ENCODE measurements at places on chromosomes 12 and 14.

GRCh38 chr12:125280482-125281377 is 215.5 kb downstream of the AACS start:
- no peak for DNase-seq

GRCh38 chr12:17077594-17077993 is 471.6 kb upstream of the LMO3 start:
- no peak for DNase-seq

- no peak for DNase-seq
Observed at GRCh38 chr12:47868552-47869031, 36.2 kb downstream of the VDR start.

DNA sequence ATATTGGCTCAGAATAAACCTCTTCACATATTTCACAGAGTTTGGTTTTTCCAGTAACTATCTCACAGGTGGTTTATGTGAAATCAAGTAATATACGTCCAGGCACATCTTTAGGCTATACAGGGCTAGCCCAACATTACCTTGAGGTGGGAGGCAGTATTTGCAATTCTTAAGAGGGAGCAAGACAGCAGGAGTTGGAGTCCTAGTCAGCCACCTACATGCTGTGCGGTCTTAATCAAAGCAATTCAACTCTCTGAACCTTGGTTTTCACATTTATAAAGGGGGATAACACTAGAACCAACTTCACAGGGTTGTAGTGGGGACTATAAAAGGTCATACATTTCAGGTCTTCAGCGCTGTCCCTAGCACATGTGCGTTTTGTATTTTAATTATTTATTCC is 73.5 kb upstream of the FICD start:
- DNase-seq = no peak

DNA sequence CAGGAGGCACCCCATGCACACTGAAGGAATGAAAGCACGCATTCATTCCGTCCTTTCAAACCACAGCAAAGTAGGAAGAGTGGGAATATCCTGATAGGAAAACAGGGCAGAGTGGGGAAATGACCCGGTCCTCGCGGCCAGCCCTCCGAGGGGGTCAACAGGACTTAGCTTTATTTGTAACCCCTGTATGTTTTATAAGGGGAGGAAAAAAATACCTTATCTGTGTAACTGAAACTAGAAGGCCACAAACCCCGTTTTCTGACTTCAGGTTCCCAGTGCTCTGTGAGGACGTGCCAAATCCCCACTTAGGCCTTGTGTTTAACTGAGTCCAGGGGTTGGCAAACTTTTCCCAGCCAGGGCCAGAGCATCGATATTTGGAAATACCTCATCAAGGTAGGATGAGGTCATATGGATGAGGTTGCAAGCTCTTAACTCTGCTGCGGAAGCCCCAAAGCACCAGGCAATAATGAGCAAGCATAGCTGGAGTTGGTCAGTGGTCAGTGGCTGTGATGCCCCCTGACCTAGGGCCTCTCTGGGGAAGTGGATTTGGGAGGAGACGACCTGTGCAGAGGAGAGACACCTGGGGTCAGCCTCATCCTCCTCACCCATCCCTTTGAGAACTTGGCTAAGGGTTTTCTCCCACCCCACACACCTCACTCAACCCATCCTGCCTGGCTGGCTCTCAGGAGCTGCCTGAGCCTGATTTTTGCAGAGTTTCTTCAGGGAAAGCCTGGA is 58.5 kb downstream of the RBM19 start:
- no peak for DNase-seq

GRCh38 chr14:64053694-64054669 is 201.2 kb downstream of the SYNE2 start:
- no peak for DNase-seq

DNA sequence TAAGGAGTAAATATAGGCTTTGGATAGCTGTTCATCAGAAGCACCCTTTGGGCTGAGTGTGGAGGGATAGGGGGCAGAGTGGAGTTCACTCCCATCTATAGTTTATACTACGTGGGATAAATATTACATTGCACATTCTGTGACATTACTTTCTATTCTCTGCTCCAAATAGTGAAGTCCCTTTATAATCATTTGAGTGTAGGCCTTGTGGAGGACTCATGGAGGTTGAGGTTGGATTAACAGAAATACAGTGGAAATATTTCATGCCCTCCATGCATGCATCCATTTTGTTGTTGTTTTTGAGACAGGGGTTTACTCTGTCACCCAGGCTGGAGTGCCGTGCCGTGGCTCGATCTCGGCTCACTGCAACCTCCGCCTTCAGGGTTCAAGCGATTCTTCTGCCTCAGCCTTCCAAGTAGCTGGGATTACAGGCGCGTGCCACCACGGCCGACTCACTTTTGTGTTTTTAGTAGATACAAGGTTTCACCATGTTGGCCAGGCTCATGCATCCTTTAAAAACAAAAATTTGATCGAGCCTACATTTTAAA is 1.4 kb downstream of the CHPT1 start:
- no peak for DNase-seq

DNA sequence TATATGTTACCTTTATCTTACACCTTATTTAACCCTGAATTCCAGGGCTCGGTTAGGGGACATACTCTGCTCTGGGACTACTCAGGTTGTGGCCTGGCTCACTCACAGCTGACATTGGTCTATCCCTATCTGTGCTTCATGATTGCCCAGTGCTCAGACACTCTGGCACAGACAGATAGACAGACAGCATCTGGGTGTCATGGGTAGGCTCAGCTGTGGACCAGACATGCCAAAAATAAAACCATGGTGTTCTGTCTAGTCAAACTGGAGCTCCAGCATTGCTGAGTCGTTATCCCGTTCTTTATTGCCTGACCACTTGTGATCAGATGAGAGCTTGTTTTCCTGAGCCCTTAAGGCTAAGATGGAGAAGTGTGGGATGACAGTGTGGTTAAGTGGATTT is 29.0 kb downstream of the FBXW8 start:
- no peak for DNase-seq

DNA sequence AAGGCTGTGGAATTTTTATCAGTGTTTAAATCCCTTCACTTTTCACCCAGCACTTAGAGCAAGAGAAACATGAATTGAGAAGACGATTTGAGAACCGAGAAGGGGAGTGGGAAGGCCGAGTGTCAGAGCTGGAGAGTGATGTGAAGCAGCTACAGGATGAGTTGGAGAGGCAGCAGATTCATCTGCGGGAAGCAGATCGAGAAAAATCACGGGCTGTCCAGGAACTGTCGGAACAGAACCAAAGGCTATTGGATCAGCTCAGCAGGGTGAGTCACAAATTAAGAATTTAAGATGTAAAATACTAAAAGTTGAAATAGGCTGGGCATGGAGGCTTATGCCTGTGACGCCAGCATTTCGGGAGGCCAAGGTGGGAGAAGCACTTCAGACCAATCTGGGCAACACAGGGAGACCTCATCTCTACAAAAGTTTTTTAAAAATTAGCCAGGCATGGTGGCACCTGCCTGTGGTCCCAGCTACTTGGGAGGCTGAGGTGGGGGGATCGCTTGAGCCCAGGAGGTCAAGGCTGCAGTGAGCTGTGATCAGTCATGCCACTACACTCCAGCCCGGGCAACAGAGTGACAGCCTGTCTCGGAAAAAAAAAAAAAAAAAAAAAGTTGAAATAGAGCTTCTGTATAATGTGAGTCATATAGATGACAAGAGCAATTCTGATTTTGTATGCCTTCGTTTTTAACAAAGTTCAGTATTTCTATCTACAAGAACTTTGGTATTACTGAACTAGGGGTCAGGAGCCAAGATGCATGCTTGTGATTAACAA is 9.6 kb downstream of the BICDL1 start:
- no peak for DNase-seq

GRCh38 chr14:103932791-103933490 is 4.7 kb downstream of the TDRD9 start:
- no peak for DNase-seq

- no peak for DNase-seq
Observed at GRCh38 chr12:49260166-49260565, 4.7 kb upstream of the TUBA1C start.

- no peak for DNase-seq
Observed at GRCh38 chr12:130557886-130558765, 158.0 kb downstream of the RIMBP2 start.

DNA sequence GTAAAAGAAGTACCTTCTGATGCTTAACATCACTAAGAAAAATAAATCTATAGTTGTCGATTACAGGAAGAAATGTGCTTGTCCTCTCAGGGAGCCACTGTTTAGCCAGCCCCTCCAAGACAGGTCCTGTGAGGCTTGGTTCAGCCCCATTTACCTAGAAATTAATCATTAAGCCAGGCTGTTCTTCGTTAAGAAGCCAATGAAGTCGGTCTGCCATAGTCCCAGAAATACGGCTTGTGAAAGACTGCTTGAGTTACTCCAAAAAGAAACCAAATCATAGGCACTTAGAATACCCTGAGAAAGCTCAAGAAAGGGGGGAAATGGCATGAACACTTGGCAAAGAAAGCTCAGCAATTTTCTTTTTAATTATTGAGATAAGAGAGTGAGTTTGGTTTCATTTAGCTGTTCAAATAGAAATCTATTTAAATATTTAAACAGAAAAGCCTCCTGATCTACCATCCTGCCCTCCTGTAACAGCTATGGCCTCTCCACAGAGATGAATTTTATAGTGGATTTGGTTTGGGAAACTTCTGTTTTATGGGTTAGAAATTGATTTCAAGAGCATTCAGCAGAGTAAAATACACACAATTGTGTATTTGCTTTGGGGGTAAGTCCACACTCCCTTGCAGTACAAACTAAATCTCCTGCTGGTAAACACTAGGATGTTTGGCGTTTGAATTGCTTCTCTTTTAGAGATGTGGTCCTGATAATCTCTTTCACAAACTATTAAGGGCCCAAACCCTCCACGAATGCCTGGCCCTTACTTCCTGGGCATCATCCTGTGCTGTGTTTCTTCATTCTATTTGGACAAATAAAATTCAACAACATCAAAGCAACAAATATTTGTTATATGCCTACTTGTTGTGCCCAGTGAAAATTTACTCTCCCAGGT is 234.4 kb downstream of the SEC23A start:
- no peak for DNase-seq

- no peak for DNase-seq
Observed at GRCh38 chr14:105425823-105426247, 6.2 kb downstream of the MTA1 start.

DNA sequence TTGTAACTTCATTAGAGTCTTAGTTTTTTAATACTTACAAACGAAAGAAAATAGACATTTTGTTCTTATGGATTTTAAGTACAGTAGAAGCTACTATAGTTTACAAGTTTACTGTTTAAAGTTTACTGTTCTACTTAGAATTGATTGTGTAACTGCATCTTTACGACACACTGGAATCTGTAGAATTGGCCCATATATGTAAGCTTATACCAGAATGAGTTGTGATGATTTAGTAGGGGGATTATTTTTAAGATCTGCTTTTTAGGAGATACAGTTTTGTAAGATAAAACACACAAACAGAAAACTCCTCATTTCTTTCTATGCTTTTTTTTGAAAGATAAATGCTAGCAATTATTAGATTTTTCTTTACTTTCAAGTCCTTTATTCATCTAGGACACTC is 30.2 kb upstream of the NAV3 start:
- DNase-seq = no peak

- DNase-seq = no peak
Observed at GRCh38 chr12:117159674-117160073, 30.6 kb downstream of the FBXO21 start.

GRCh38 chr12:51773145-51773869 is 75.2 kb downstream of the FIGNL2 start:
- DNase-seq = no peak

DNA sequence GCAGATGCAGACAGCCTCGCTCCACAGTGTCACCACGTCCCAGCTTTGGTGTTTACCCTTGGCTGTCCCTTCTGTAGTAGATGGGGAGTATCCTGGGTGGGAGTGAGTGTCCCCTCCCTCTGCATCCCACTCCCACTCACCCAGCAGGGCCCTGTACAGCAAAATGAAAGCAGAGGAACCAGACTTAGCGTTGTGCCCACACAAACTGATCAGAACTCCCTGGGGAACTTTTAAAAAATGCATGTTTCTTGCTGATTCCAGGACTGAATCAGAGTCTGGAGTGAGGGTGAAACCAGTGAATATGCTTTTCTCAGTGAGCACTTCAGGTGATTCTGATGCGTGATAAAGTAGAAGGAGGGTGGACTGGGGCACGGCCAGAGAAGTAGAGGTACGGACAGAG is 2.9 kb downstream of the ACVRL1 start:
- no peak for DNase-seq

GRCh38 chr12:114852976-114853529 is 169.1 kb upstream of the TBX3 start:
- DNase-seq = no peak

DNA sequence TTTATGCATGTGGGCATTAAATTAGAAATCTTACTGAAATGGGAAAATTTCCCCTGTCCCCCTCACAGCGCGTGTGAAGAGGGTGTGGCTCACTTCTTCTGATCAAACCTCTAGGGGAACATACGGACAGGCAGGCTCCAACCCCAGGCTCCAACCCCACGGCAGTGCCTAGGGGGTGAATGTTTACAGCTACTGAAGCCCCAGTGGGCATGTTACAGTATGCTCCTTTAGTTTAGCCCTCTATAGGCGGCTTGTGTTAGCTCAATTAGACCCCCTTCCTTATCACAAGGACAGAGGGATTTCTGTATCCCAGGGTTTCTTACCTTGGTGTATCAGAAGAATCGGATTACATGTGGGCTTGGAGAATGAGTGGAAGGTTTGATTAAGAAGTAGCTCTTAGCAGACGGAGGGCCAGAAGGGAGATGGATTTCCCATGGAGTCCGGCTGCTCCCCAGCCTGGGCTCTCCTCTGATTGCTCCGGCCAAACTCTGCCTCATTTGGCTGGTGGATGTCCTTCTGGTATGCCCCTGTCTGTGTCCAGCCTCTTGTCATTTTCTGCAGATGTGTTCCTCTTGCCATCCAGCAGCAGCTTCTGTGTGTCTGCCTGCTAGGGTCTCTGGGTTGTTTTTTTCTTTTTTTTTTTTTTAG is 223.7 kb downstream of the TMTC2 start:
- no peak for DNase-seq

DNA sequence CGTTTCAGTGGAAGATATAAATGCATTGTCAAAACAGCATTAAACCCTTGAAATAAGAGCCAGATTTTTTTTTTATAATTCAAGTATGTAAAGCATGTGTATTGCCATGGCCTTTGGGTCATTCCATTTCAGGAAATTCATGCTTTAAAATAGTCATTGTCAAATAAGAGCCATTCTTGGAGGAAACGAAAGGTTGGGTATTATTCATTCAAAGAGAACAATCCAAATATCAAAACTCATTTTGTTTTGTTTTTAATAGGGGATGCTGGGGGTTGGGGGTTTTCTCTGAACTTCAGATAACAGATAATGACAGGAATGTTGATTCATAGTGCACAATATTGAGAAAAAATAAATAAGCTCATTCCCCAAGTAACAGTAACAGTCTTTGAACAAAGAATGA is 174.4 kb upstream of the NUDT4 start:
- DNase-seq = no peak
